ENCODE measurements at places on chromosomes 2 and 18. TPM values are rescaled to one million over a fixed set of nuclear protein-coding genes. Genes with fewer than 3 reads are reported as not detected.
A peak's percentile ranks its signal among the peaks of the same experiment; 100 is the strongest.

DNA sequence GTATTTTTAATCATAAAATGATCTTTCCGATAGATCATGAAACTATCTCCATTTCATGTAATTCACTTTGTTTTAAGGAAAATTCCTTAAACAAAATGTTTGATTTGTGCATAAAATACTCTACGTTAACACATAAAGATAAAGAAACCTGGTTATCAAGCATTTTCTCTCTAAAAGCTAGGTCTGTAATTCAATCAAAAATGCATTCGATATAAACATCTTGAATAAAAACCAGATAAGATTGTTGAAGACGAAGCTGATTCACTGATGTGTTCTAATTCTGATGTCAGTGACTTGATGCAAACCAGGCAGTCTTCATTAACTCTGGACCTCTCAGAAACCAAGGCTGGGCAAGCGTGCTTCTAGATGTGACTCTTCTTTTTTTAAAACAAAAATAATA lies 245.2 kb downstream of the CTNNA2 start:
- no peak overlapping the region for H3K27ac ChIP-seq
- no peak for DNase-seq
- no peaks in the 10 kb centered on the region for H3K4me1 ChIP-seq
- H3K27me3 ChIP-seq, result no peaks in the 10 kb centered on the region

- peaks cover under 1% of the 10 kb centered on the region for H3K27me3 ChIP-seq
- no peak for DNase-seq
- no peaks in the 10 kb centered on the region for H3K36me3 ChIP-seq
- H3K4me3 ChIP-seq, result no peak overlapping the region
Measured at GRCh38 chr2:96528700-96529375, 7.7 kb upstream of the ARID5A start.

DNA sequence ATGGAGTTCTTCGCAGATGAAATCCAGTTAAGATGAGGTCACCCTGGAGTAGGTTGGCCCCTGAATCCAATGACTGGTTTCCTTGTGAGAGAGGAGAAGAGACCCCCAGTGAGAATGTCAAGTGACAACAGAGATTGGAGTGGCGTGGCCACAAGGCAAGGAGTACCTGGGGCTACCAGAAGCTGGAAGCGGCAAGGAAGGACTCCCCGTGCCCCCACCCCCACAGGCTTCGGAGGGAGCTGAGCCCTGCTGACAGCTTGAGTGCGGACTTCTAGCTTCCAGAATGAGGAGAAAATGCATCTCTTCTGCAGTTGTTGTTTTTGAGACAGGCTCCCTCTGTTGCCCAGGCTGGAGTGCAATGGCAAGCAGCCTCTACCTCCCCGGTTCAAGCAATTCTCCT lies 78.0 kb upstream of the HPCAL1 start:
- no peak for DNase-seq
- peaks cover 3% of the 10 kb centered on the region for H3K27me3 ChIP-seq
- H3K4me3 ChIP-seq, result no peak overlapping the region
- H3K4me1 ChIP-seq, result peaks cover 11% of the 10 kb centered on the region
- H3K27ac ChIP-seq, result no peak overlapping the region
- no peaks in the 10 kb centered on the region for H3K36me3 ChIP-seq

GRCh38 chr2:10269711-10270610 lies 32.7 kb upstream of the HPCAL1 start:
- no peaks in the 10 kb centered on the region for H3K4me1 ChIP-seq
- H3K27me3 ChIP-seq, result no peaks in the 10 kb centered on the region
- no peak for DNase-seq
- H3K36me3 ChIP-seq, result no peaks in the 10 kb centered on the region

DNA sequence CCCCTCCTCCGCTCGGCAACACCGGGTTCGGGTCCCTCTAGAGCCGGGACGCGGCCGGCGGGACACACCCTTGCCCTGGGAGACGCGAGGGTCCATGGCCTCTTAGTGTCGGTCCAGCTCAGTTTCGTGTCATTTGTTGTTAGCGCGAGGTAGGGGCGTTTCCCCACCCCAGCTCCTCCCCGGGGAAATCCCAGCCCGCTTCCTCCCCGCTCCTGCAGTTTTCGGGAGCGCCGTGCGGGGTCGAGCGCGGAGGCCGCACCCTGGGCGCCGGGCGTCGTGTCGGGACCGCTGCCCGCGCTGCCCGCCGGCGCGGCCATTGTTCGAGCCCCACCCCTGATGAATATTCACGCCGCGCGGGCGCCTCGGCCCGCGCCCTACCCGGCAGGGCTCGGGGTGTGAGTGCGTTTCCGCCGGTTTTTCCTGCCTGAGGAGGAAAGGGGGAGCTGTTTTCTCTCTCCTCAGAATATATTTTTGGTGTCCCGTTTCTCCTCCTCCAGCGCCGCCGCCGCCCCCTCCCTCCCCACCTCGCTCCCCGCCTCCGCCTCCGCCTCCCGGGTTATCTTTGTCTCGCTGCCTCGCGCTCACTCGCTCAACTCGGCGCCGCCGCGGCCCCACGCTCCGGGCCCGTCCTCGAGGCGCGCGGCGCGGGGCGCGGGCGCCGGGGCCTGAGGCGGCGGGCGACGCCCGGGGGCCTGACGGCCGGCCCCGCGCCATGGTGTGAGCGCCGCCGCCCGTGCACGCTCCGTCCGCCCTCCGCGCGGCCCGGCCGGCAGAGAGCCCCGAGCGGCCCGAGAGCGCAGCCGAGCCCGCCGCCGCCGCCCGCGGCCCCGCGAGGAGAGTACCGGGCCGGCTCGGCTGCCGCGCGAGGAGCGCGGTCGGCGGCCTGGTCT lies at the start of gene MAP4K4:
Gene MAP4K4, plus strand, starts transcription at position 584 of the 890 bp plus-strand sequence. CDS start 374 bp downstream, outside the sequence.
- peak within 1 kb of the TSS; percentile 64 for H3K27ac ChIP-seq
- peak; percentile 64 for DNase-seq
- no peaks in the 10 kb centered on the region for H3K36me3 ChIP-seq
- H3K4me3 ChIP-seq, result peak within 1 kb of the TSS; percentile 73

- H3K36me3 ChIP-seq, result no peaks in the 10 kb centered on the region
- H3K27ac ChIP-seq, result no peak overlapping the region
- peaks cover 23% of the 10 kb centered on the region for H3K4me1 ChIP-seq
- H3K4me3 ChIP-seq, result no peak overlapping the region
- H3K27me3 ChIP-seq, result no peaks in the 10 kb centered on the region
Measured at GRCh38 chr18:75216911-75217689, 6.5 kb downstream of the TSHZ1 start.

- DNase-seq, result no peak
- H3K27ac ChIP-seq, result no peak overlapping the region
- no peaks in the 10 kb centered on the region for H3K27me3 ChIP-seq
- H3K4me1 ChIP-seq, result no peaks in the 10 kb centered on the region
Measured at GRCh38 chr18:58314284-58314683, 270.3 kb downstream of the NEDD4L start.

DNA sequence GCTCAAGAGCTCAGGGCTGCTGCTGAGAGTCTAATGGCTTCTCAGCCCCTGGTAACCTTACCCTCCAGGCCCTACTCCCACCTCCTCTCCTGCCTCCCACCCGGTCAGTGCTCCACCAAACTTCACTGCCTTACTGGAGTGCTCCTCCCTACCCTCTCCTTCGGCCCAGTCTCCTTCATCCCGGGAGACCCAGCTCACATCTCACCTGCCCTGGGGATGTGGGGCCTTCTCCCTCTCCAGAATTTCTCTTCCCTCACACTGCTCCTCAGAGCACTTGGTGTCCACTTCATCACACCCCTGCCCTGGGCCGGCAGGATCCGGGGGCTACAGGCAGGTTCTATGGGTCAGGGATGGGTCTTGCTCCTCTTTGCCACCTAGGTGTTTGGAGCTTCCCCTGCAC lies 21.6 kb downstream of the PTPN18 start:
- H3K27ac ChIP-seq, result no peak overlapping the region
- no peak for DNase-seq
- no peaks in the 10 kb centered on the region for H3K27me3 ChIP-seq
- H3K4me3 ChIP-seq, result no peak overlapping the region
- peaks cover 5% of the 10 kb centered on the region for H3K36me3 ChIP-seq
- peaks cover 11% of the 10 kb centered on the region for H3K4me1 ChIP-seq

GRCh38 chr2:127763776-127764175 lies 47.2 kb downstream of the WDR33 start:
- no peaks in the 10 kb centered on the region for H3K4me1 ChIP-seq
- no peak overlapping the region for H3K27ac ChIP-seq
- H3K27me3 ChIP-seq, result no peaks in the 10 kb centered on the region
- H3K4me3 ChIP-seq, result no peak overlapping the region

NTSR2 gene
- not detected for total RNA-seq

DNA sequence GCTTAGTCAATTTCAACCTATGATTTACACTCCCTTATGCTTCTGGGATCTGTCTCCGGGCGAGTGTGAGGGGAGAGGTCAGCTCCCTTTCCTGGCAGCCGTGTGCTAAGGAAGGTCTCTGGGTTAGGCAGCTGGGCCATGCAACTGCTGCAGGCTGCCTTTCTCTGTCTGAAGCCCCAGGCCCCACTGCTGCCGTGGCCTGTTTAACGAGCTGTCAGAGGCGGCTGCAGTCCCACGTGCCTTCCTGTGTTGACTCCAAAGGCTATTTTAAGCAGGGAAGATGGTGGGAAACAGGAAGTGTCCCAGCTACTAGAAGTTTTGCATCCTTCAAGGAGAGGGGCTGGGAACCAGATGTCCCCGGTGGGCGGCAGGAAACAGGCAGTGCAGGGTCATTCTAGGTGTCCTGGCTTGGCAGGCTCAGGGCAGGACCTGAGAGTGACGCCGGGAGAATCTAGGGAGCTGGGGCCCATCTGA lies 186.4 kb downstream of the TNS1 start:
- H3K27ac ChIP-seq, result no peak overlapping the region
- no peaks in the 10 kb centered on the region for H3K27me3 ChIP-seq
- no peak for DNase-seq

EVX2 gene
- total RNA-seq, result not detected

GRCh38 chr2:24228470-24228869 lies 53.6 kb downstream of the FAM228A start:
- DNase-seq, result no peak
- no peaks in the 10 kb centered on the region for H3K4me1 ChIP-seq
- no peak overlapping the region for H3K27ac ChIP-seq
- H3K4me3 ChIP-seq, result no peak overlapping the region

DNA sequence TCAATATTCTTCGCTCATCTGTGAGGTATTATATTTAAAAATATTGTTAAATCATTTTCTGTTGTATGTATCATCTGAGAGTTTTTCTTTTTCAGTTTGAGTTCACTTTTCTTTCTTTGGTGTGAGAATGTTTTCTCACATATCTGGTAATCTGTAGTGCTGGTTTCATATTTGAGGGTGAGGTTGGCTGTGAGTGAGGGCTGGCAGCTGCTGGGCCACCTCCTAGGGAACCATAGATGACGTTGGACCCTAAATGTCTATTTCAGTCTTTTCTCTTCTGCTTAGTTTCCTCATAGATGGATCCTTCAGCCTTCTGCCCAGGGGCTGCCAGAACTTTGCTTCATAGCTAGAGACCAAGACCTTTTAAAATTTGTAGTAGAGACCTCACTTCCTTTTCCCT lies 33.5 kb downstream of the MGAT5 start:
- no peak for DNase-seq
- H3K4me1 ChIP-seq, result peaks cover 82% of the 10 kb centered on the region
- no peaks in the 10 kb centered on the region for H3K27me3 ChIP-seq
- H3K27ac ChIP-seq, result peak overlapping the region; percentile 67
- no peak overlapping the region for H3K4me3 ChIP-seq
- H3K36me3 ChIP-seq, result no peaks in the 10 kb centered on the region

COLEC12 gene
- total RNA-seq, result 5.6 TPM

- H3K27me3 ChIP-seq, result no peaks in the 10 kb centered on the region
- no peak overlapping the region for H3K27ac ChIP-seq
- DNase-seq, result no peak
- H3K36me3 ChIP-seq, result no peaks in the 10 kb centered on the region
- peaks cover 3% of the 10 kb centered on the region for H3K4me1 ChIP-seq
Measured at GRCh38 chr2:203875471-203875870, 7.9 kb downstream of the CTLA4 start.

ESPNL gene
- 0.66 TPM for total RNA-seq

CRYGC gene
- not detected for total RNA-seq

DNA sequence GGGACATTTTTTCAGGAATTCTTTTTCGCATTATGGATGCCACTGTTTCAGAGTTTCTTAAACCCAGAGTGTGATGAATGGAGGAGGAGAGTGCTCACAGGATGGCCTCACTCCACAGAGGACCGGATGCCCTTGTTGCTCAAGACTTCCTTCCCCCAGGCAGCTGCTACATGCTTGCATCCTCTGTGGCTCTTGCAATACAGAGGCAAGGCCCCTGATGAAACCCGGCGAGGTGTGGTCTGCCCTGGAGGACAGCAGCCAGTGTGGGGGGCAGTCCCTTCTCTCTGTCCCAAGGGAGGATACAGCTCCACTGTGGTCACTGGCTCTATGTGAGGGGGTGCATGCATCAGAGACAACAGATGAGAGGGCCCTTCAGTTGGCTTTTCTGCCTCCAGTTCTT lies 109.6 kb downstream of the SH3RF3 start:
- H3K27me3 ChIP-seq, result no peaks in the 10 kb centered on the region
- no peak overlapping the region for H3K4me3 ChIP-seq
- peak; percentile 17 for DNase-seq
- H3K27ac ChIP-seq, result no peak overlapping the region
- H3K36me3 ChIP-seq, result no peaks in the 10 kb centered on the region
- peaks cover 25% of the 10 kb centered on the region for H3K4me1 ChIP-seq

SULT6B1 gene
- total RNA-seq, result not detected

DNA sequence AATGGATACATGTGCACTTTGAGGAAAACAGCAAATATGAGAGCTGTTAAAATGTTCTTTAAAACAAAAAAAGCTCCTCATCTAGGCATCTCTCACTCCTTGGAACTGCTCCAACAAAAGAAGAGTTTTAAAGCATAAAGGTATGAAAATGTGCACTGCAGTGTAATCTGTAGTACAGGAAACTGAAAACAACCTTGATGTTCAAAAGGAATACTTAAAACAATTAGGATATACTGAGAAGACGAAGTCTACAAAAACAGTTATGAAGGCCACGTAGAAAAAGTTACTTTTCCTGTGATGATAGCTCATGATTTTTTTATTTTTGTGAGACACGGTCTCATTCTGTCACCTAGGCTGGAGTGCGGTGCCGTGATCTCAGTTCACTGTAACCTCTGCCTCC lies 2.1 kb upstream of the GPR75 start:
- no peak for DNase-seq
- H3K4me3 ChIP-seq, result no peak overlapping the region
- H3K4me1 ChIP-seq, result no peaks in the 10 kb centered on the region
- peaks cover 28% of the 10 kb centered on the region for H3K36me3 ChIP-seq
- H3K27me3 ChIP-seq, result no peaks in the 10 kb centered on the region

DNA sequence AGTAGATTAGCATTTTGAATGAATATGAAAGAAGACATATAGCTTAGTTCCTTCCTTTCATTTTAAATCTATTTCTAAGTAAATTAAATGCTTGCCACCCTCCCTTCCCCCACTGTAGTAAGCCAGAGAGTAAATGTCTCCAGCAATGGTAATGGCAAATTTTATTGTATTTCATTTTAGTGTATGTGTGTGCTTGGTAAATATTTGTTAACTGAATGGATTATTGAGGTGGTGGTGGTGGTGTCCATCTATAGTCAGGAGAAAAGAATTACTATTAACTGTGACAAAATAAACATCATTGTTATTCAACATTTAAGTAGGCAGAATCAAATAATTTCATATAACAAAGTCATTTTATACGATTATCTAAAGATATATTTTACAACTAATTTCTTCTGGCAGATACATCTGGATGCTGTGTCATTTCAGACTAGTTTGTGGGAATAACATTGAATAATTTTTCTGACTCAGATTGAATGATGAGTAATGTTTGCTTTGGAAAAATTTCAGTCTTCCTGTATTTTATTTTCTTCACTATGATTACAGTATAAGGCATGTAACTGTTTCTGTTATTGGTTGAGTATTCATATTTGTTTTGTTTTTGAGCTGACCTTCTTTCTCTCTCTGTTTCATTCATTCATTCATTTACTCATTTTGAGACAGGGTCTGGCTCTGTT lies 18.3 kb downstream of the ASXL3 start:
- no peak overlapping the region for H3K27ac ChIP-seq
- no peaks in the 10 kb centered on the region for H3K27me3 ChIP-seq
- H3K4me3 ChIP-seq, result no peak overlapping the region
- H3K4me1 ChIP-seq, result no peaks in the 10 kb centered on the region
